ENCODE measurements at places on chromosomes 1 and 21. TPM values are rescaled to one million over a fixed set of nuclear protein-coding genes. Genes with fewer than 3 reads are reported as not detected.

DNA sequence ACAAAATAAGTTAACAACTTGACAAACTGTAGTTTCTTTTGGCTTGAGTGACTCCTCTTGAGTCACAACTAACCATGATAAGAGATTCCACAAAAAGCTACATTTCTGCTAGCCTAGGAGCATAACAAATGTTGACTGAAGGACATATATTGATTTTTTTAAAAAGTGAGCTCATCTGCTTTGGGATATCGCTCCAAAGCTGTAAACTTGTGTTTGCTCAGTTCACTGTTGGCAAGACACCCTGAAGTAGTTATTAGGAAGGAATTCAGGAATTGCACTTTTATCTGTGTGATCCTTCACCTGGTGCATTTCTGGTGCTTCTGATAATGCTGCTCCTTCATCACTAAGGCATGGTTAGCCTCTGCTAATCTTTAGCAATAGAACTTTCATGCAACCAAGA, 23.7 kb downstream of the RWDD3 start:
- DNase-seq = no peak

Gene IL22RA1
- not detected for total RNA-seq

GRCh38 chr1:92845908-92846307, 14.1 kb downstream of the RPL5 start:
- no peak for DNase-seq

DNA sequence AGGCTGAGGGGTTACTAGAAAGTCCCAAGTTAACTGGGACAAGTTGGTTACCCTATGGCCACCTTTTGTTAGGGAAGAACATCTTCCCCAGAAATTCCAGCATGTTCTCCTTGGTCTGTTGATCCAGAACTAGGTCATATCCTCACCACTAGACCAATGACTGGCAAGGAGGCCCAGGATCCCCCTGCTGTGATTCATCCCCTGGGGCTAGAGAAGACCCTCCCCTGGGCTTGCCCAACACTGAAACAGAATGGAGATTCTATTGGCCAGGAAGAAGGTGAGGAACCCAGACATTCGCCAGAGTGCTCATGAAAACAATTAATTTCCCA, 90.1 kb upstream of the SIM2 start:
- no peak for DNase-seq

DNA sequence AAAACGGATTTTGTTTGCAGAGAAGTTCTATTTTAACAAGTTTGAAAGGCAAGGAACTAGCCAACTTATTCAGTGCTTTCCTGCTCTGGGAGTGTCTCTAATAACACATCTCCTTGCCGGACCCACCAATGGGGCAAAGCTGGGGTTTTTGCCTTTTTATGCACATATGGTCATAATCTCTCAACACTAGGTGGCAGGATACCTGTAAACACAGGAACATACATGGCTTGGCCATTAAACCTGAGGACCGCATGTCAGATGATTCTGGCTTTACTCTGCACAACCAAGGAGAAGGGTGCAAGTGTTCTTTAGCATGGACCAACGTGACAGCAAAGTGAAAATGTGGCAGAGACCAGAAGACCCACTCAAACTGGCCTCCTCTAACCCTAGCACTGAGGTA, 4.9 kb downstream of the TMEM9 start:
- DNase-seq = no peak

DNA sequence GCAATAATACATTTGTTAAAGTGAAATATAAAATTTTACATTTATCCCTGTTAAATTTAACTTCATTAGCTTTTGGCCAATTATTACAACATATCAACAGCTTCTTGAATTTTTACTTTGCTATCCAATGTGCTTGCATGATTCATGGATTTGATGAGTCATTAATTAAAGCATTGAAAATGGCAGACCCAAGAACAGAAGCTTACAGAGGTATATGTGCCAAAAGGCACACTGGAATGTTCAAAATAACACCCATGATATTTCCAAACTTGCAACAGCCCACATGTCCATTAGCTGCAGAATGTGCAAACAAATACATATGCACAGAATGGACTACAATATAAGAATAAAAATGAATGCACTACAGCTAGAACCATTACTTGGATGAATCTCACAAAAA, 76.4 kb upstream of the MAN1A2 start:
- DNase-seq = no peak

DNA sequence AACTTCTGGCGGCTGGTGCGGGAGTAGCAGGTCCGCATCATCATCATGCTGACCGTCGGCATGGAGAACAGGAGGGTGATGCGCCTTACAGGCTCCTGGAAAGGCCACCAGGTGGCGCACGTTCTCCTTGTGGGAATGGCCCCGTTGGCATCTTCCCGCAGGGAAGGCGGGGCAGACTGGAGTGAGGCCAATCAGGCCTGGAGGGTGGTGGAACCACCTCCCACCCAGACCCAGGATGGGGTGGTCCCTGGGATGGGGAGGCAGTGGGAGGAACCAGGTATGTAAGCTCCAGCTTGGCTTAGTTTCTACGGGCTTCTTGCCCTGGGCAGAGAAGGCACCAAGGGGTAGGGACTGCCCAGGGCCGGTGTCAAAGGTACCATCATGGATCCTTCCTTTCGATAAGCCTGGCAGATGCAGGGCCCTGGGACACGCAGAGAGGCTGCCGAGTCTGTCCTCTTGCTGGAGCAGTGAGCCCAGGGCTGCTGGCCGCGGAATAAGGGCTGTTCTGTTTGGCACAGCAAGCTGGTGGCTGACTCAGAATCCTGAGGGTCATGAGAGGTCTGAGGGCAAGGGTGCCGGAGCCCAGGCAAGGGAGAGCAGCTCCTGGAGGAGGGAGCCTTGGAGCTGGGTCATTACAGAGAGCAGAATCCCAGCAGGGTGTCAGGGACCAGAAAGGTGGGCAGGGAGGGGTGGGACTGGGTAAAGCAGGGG, 8.7 kb upstream of the LGR6 start:
- peak; percentile 75 for DNase-seq

Gene LENEP
- total RNA-seq = 0.40 TPM

DNA sequence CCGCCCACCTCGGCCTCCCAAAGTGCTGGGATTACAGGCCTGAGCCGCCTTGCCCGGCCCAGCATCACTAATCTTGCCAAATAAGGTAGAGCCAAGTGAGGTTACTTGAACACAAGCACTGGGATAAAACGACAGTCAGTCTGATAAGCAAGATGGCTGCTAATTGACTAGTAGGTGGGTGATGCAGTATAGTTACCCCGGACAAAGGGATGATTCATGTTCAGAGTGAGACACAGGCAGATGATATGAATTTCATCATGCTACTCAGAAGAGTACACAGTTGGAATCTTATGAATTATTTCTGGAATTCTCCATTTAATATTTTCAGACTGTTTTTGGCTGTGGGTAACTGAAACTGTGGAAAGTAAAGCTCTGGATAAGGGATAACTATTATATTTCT, 178.4 kb downstream of the USP25 start:
- no peak for DNase-seq

DNA sequence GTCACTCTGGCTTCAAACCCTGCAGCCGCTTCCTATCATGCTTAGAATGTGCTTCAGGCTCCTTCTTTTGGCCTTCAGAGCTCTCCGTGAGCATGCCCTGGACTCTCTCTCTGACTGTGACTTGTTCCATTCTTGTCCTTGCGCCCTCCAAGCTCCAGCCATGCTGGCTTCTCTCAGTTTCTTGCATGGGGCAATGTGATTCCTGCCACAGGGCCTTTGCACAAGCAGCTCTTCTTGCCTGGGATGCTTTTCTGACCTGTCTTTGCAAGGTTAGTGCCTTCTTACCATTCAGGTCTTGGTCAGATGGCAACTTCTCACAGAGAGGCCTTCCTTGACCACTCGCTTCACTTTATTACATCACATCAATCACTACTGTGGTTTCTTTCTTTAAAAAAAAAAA, 66.1 kb downstream of the NFASC start:
- no peak for DNase-seq

GRCh38 chr1:203406446-203407045, 55.6 kb upstream of the FMOD start:
- peak; percentile 75 for DNase-seq

- DNase-seq = no peak
Observed at GRCh38 chr1:242530761-242531160, 6.3 kb upstream of the PLD5 start.

DNA sequence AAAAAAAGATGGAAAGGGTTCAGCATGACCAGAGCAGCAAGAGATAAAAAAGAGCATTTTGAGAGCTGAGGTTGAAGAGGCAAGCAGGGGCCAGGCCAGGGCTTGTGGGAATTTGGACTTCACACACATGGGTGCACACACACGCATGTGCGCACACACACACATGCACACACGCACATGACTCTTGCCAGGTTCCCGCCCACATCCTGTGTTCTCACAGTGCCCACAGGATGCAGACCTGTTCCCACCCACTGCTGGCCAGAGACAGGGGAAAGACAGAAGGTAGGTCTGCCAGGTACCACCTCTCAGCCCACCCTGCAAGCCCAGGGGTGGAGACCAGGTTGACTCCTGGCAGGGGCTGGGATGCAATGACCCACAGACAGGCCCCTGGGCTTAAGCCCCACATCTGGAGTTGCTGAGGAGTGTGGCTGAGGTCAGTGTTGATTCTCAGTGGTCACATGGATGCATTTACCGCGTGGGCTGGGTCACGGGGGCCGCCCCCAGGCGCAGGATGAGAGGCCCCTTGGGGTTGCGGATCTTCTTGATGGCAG, 4.4 kb downstream of the COL16A1 start:
- DNase-seq = no peak

- no peak for DNase-seq
Observed at GRCh38 chr1:36859926-36860325, 174.4 kb downstream of the GRIK3 start.

Gene USP1
- total RNA-seq = 40.4 TPM

Gene AMPD1
- 49.3 TPM for total RNA-seq

GRCh38 chr1:51330331-51331201, at the start of gene TTC39A:
Gene TTC39A, minus strand, starts transcription at chr1:51330562. Its CDS starts 85 bp downstream, at chr1:51330477.
- DNase-seq = peak; percentile 30

GRCh38 chr1:159941591-159942560, 3.5 kb downstream of the IGSF9 start:
- DNase-seq = no peak

DNA sequence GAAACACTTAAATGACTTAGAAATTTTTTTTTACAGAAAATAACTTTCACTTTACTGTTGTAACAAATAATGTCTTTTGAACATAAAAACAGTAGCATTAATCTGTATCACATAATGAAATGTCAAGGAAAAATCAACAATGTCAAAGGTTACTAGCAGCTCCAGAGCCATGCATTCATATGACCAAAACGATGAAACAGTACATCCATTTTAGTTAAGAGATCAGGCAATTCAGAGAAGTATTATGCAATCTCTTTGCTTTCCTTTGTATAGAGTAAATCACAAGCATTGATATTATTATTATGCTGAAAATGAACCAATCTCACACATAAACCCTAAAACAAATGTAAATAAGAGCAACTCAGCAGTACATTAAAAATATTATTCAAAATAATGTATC, 748.9 kb downstream of the PLA2G4A start:
- no peak for DNase-seq

DNA sequence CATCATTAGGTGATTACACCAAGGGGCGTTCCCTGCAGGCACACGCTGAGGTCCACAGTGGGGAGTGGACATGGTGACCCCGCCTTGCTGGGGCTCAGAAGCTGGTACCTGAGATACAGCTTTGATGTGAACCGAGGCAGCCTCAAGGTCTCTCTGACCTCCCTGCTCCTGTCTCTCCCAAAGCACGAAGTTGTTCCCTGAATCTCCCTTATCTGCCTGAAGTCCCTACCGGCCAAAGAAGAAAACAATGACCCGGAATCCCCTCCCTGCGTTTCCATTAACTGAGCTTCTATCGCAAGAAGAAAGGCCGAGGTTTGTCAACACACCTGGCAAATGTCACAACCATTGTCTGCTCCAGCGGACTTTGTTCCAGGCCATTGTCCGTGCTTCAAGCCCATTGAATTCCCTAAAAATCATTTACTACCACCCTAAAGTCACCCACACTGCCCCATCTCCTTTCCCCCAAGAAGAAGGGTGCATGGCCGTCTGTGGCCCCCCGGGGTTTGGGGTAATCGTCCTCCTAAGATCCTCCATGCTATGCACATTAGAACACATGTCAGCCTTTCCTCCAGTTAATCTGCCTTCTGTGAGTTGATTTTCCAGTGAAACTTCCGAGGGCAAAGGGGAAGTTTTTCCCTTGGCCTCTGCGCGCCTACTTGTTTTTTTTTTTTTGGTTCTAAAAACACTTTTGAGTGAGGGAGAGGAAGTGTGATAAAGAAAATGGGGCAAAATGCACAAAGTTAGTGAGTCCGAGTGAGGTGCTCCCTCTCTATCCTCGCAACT, 48.1 kb upstream of the COL18A1 start:
- no peak for DNase-seq

DNA sequence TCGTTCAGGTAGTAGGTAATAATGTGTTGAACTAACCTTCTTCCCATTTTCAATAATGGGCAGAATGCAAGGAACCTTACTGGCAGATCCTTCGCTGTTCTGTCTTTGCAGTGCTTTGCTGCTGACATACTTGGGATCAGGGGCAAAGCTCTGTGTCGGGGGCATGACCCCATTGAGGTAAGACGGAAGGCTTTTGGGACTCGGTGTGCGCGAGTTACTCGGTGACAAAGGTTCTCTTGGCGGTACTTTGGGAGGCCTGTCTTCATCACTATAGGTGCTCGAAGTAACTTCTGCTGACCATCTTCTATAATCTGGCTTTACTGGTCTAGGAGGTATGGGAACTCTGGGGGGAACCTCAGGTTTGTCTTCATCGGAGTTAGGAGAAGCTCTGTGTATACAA, 12.7 kb downstream of the ERRFI1 start:
- no peak for DNase-seq

DNA sequence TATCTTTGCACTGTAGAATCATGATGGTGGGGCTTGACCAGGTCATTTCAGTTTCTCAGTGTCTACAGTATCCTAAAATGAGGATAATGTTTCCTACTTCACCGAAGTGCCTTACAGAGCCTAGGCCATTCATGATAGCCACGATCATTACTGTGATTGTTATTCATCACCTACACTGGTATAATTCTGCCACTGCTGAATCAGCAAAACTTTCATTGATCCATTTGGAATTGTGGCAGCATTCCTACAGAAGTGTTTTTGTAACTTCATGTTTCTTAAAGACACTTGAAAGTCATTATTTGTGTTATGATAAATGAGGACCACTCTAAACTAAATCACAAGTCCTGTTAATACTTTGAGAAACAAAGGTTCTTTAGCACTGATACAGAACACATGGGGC, 6.0 kb upstream of the PLPPR5 start:
- no peak for DNase-seq

Gene SPATA46
- not detected for total RNA-seq

Data from muscle of leg (tissue), 16 donors.